ENCODE measurements at places on chromosomes 1 and 21. TPM values are rescaled to one million over a fixed set of nuclear protein-coding genes. Genes with fewer than 3 reads are reported as not detected.

CASZ1 gene
- total RNA-seq: 0.18 TPM

LHX4 gene
- 0.18 TPM for total RNA-seq

ATP1A4 gene
- not detected for total RNA-seq

WLS gene
- 157 TPM for total RNA-seq

FCRL1 gene
- not detected for total RNA-seq

TIAM1 gene
- 9.2 TPM for total RNA-seq

TMEM54 gene
- 25.5 TPM for total RNA-seq

GRCh38 chr1:21052034-21052433 lies 124.7 kb downstream of the EIF4G3 start:
- H3K4me3 ChIP-seq: no peak overlapping the region
- H3K27me3 ChIP-seq: no peaks in the 10 kb centered on the region
- H3K27ac ChIP-seq: no peak overlapping the region
- peaks cover 10% of the 10 kb centered on the region for H3K36me3 ChIP-seq
- no peak for DNase-seq

GRCh38 chr1:65180977-65181376 lies 33.0 kb downstream of the AK4 start:
- H3K4me1 ChIP-seq: peaks cover 5% of the 10 kb centered on the region
- DNase-seq: no peak
- no peaks in the 10 kb centered on the region for H3K36me3 ChIP-seq
- H3K27ac ChIP-seq: no peak overlapping the region
- no peak overlapping the region for H3K4me3 ChIP-seq
- 0 out of 2 replicates have a peak, but pooled peaks cover 4% of the 10 kb centered on the region for H3K27me3 ChIP-seq

DNA sequence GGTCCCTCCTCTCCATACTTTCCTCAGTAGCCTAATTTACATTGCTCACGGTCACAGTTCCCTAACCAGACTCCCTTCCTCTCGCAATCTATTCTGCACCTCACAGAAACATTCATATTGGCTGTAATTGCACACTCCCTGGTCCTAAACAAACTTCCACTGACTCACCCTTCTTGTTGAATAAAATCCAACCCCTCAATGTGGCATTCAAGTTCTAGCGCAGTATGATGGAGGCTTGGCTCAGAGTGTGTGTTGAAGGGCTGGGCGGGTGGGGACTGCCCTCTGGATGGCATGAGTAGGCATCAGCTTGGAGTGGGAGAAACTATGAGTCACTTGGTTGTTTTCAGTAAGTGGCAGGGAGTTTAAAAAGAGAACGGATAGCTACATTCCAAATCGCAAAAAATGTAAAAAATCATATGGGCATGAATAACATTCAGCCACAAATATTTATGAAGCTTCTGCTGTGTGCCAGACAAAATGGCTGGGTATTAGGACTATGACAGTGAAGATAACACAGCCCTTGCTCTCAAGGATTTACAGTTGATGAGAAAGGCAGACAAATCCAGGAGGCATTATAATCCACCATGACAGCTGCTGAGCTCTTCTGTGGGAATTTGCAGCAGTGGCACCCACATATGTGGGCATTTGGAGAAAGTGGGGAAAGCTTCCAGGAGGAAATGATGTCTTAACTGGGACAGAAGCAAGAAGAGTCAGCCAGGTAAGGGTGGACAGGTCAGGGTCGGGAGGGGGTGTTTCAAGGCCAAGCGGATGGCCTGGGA lies 42.2 kb upstream of the LYST start:
- no peaks in the 10 kb centered on the region for H3K36me3 ChIP-seq
- no peak overlapping the region for H3K4me3 ChIP-seq
- DNase-seq: peak; percentile 82

- no peaks in the 10 kb centered on the region for H3K36me3 ChIP-seq
- H3K4me3 ChIP-seq: no peak overlapping the region
- H3K4me1 ChIP-seq: no peaks in the 10 kb centered on the region
- H3K27me3 ChIP-seq: peaks cover 8% of the 10 kb centered on the region
Measured at GRCh38 chr1:81805537-81806431, 5.0 kb downstream of the ADGRL2 start.

DNA sequence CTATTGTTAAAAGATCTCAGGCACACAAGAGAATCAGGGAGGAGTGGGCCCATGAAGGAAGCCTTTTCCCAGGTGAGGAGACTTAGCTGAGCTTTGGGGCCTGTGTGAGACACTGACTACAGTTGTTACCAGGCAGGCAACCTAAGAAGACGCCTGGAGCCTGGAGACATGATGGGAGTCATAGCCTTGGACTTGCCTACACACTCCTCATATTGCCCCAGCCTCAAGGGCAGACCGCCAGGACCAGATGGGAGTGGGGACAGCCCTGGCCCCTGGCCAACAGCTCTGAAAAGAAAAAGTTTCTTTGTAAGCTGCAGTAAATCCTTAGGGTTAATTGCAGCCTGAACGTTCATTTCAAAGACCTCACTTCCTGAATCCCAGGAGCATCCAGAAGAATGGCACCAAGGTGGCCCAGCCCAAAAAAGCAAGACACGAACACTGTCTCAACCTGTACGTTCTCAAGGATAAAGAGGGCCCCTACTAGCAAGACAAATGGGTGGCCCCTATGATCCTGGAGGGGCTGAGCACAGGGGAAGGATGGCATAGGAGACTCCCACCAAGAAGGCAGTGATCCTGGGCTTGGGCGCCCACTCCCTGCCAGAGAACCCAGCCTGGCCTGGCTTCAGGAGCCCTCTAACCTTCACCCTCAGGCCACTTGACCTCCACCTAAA lies 33.2 kb upstream of the BTG2 start:
- no peak overlapping the region for H3K4me3 ChIP-seq
- no peaks in the 10 kb centered on the region for H3K36me3 ChIP-seq
- H3K27ac ChIP-seq: no peak overlapping the region
- H3K4me1 ChIP-seq: peaks cover 5% of the 10 kb centered on the region
- DNase-seq: no peak

- H3K27ac ChIP-seq: peak overlapping the region; percentile 8
- H3K27me3 ChIP-seq: no peaks in the 10 kb centered on the region
- peaks cover 9% of the 10 kb centered on the region for H3K36me3 ChIP-seq
Measured at GRCh38 chr1:27004471-27005165, 8.0 kb downstream of the TENT5B start.

GRCh38 chr1:71298633-71299032 lies 217.8 kb upstream of the ZRANB2 start:
- no peaks in the 10 kb centered on the region for H3K36me3 ChIP-seq
- no peak overlapping the region for H3K27ac ChIP-seq
- H3K4me3 ChIP-seq: no peak overlapping the region
- no peaks in the 10 kb centered on the region for H3K4me1 ChIP-seq

DNA sequence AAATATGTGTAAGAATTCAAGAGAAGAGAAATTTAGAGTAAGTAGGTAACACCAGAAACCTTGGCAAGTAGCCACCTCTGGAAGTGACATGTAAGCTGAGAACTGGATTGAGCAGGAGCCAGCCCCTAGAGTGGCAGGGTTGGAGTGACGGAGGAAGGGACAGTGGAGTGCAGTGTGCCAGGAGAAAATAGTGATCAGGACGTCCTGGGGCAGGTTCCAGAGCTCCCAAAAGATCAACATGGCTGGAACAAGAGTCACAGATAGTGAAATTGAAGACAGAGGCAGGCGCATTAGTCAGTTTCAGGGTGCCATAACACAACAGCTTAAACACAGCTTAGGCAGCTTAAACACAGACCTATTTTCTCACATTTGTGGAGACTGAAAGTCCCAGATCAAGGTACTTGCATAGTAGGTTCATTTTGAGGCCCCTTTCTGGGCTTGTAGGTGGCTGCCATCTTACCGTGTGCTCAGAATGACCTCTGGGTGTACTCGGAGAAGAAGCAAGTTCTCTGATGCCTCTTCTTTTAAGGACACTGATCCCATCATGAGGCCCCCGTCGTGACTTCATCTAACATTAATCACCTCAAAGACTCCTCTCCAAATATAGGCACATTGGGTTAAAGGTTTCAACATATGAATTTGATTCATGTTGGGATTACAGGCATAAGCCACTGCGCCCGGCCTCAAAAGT lies 37.2 kb downstream of the GNPAT start:
- peaks cover 10% of the 10 kb centered on the region for H3K36me3 ChIP-seq
- no peak for DNase-seq
- no peaks in the 10 kb centered on the region for H3K27me3 ChIP-seq
- H3K4me1 ChIP-seq: no peaks in the 10 kb centered on the region
- H3K4me3 ChIP-seq: no peak overlapping the region

- no peaks in the 10 kb centered on the region for H3K27me3 ChIP-seq
- no peak for DNase-seq
- H3K4me1 ChIP-seq: peaks cover 5% of the 10 kb centered on the region
- peaks cover 25% of the 10 kb centered on the region for H3K36me3 ChIP-seq
Measured at GRCh38 chr1:180046674-180047073, 92.1 kb downstream of the CEP350 start.

GRCh38 chr1:116286541-116286971 lies 86.5 kb upstream of the ATP1A1 start:
- H3K27me3 ChIP-seq: no peaks in the 10 kb centered on the region
- DNase-seq: peak; percentile 26
- no peak overlapping the region for H3K27ac ChIP-seq
- H3K4me1 ChIP-seq: no peaks in the 10 kb centered on the region
- H3K36me3 ChIP-seq: no peaks in the 10 kb centered on the region
- H3K4me3 ChIP-seq: no peak overlapping the region

DNA sequence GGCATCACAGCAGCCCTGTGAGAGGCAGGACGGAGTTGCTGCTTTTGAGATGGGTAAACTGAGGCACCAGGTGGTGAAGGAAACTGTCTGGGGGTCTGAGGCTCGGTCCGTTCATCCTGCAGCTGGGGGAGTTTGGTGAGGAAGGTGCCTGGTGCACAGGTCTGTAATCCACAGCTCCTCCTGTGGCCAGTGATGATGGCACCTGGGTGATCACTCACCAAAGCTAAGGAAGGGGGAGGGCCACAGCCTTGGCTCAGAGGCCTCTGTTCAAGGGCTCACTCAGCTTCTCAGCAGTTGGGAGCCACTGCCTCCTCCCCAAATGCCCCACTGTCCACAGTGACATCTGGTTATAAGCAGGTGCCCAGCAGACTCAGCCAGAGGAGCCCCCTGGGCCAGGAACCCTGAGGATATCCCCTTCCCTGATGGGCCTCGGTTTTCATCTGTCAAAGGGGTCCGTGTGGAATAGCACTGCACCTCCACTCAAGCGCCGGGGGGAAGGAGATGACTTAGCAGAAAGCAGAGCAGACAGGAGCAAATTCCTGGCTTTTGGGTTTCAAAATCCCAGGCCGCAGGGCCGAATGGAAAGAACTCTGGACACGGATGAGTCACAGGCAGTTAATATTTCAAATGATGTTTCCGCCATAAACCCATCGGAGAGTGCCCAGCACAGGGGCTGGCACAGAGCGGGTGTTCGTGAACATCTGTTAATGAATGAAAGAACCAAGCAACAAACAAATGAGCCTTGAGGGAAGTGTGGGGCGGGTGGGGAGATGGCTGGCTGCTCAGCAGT lies 82.8 kb downstream of the DMRTB1 start:
- no peaks in the 10 kb centered on the region for H3K36me3 ChIP-seq
- H3K27ac ChIP-seq: peak overlapping the region; percentile 92
- no peaks in the 10 kb centered on the region for H3K27me3 ChIP-seq
- H3K4me3 ChIP-seq: no peak overlapping the region
- peak; percentile 90 for DNase-seq

GRCh38 chr1:68043443-68044090 lies 6.9 kb downstream of the DIRAS3 start:
- no peak for DNase-seq
- H3K27ac ChIP-seq: no peak overlapping the region
- no peaks in the 10 kb centered on the region for H3K4me1 ChIP-seq
- no peaks in the 10 kb centered on the region for H3K27me3 ChIP-seq
- H3K36me3 ChIP-seq: no peaks in the 10 kb centered on the region

DNA sequence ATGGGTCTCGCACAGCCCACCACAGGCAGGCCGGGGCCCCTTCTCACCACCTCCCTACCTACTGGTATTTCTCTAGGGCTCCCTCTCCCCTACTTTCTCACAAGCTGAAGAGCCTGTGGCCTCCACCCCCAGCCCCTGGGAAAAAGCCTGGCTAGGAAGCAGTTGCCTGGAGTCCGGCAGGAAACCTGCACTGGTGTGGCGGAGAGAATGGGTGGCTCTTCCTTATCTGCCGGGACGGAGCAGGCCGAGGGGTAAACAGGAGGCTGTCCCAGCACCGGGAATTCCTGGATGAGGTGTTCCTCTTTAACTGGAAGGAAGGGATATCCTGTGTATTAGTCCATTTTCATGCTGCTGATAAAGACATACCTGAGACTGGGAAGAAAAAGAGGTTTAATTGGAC lies 125.8 kb downstream of the TLR5 start:
- no peak for DNase-seq
- no peak overlapping the region for H3K4me3 ChIP-seq
- no peak overlapping the region for H3K27ac ChIP-seq
- no peaks in the 10 kb centered on the region for H3K4me1 ChIP-seq

GRCh38 chr1:21764615-21765423 lies 18.1 kb downstream of the USP48 start:
- peaks cover 12% of the 10 kb centered on the region for H3K4me1 ChIP-seq
- no peak overlapping the region for H3K4me3 ChIP-seq

- no peak overlapping the region for H3K27ac ChIP-seq
- no peaks in the 10 kb centered on the region for H3K4me1 ChIP-seq
- no peak overlapping the region for H3K4me3 ChIP-seq
- DNase-seq: peak; percentile 39
Measured at GRCh38 chr1:47656719-47657685, 219.2 kb downstream of the FOXD2 start.

DNA sequence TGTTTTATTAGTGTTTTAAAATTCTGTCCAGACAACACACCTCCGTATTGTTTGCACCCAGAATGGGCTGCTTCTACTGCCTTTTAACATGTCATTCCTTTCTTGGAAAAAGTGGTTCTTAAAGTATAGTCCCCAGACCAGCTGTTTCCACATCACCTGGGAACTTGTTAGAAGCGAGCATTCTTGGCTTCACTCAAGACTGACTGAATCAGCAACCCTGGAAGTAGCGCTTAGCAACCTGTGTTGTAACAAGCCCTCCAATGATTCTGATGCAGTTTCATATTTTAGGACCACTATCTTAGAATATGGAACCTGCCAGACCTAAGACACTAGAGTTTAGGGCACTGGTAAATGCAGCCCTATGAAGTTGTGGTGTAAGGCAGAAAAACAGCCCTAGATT lies 6.0 kb upstream of the PPIE start:
- H3K27ac ChIP-seq: no peak overlapping the region
- H3K4me3 ChIP-seq: no peak overlapping the region
- H3K27me3 ChIP-seq: peaks cover 47% of the 10 kb centered on the region
- no peaks in the 10 kb centered on the region for H3K4me1 ChIP-seq
- DNase-seq: peak; percentile 12

GRCh38 chr1:182953826-182954225 lies 860 bp upstream of the SHCBP1L start:
- H3K36me3 ChIP-seq: no peaks in the 10 kb centered on the region
- no peak for DNase-seq
- H3K4me3 ChIP-seq: no peak overlapping the region
- peaks cover 2% of the 10 kb centered on the region for H3K4me1 ChIP-seq
- H3K27me3 ChIP-seq: peaks cover 12% of the 10 kb centered on the region
- H3K27ac ChIP-seq: no peak overlapping the region
